Activated CD8-positive, alpha-beta T cell treated with anti-CD3 and anti-CD28 coated beads for 36 hours (primary cell): ENCODE measurements at places on chromosomes 5 and 9. TPM values are rescaled to one million over a fixed set of nuclear protein-coding genes. Genes with fewer than 3 reads are reported as not detected.

KLF4 gene
- total RNA-seq = 1.7 TPM

- no peak for DNase-seq
Observed at GRCh38 chr9:7508516-7508915, 291.1 kb downstream of the DMAC1 start.

LRRTM2 gene
- total RNA-seq = not detected

WDR31 gene
- total RNA-seq = 1.4 TPM

DNA sequence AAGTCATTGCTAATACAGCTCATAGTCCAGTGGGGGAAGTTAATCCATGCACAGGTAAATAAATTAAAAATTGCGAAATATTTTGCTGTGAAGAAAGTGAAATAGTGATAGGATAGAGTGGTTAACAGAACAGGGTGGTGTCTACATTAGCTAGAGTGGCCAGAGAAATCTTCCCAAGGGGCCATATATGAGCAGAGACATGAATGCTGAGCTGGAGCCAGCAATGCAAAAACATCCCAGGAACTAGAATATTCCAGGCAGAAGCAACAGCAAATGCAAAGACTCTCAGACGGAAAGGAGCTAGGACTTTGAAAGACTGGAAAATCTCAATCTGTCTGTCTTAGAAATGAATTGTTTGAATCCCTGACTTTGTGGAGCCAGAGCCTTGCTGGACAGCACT, 1221.6 kb downstream of the MAT2B start:
- no peak for DNase-seq

DNA sequence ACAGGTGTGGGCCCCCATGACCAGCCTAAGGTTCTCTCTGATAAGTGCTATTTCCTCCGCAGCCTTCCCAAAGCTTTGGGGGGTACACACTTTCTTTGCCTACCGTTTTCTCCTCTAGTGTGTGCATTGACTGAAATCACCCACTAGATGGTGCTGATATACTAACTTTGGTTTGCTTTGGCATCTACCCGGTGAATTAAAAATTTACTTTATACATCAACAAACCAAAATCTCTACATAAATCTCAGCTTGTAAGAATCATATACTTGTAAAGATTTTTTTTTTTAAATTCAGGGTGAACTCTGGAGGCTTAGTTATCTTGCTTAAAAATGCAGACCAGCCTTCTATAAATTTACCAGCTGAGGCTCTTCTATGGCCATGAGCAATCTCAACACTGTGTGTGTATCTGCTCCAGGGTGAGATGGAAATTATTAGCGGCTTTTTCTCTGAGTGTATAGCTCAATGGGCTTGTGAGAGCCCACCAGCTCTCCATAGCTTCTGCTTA, 475.7 kb upstream of the TNC start:
- DNase-seq = no peak

AIF1L gene
- total RNA-seq = 0.72 TPM

DNA sequence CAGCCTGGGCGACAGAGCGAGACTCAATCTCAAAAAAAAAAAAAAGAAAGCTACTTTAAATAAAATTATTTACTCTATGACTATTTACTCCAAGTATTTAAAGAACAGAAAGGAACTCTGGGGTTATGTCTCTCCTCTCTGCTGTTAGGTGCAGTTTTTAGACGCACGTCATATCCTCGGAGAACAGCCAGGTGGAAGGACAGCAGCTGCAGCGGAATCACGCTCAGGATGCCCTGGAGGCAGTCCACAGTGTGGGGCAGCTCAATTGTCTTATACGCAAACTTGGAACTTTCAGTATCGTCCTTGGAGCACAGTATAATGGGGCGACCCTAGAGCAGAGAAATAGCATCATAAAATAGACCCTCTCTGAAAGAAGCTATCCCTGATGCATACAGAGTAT, 10.4 kb upstream of the MAPK9 start:
- DNase-seq = no peak

DNA sequence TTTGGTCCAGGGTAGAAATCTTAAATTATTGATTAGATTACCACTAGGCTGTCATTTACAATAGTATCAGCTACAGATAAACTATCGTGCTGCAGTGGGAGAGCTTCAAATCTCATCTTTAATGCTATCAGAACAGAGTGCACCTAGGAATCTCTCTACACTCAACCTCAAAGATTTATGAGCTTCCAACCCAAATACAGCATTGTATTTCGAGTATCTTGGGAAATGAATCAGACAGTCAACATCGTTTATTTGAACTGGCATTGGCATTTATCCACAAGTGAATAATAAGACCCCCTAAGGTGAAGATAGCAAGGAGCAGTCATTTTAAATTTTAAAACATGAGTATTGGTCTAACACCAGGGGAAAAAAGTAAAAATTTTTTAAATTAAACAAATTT, 1203.2 kb downstream of the CDH12 start:
- DNase-seq = no peak

- DNase-seq = no peak
Observed at GRCh38 chr5:12623408-12623807, 719.2 kb upstream of the CTNND2 start.

- peak; percentile 51 for DNase-seq
Observed at GRCh38 chr5:95760273-95761191, 29.4 kb downstream of the RHOBTB3 start.

FAM151B gene
- 0.25 TPM for total RNA-seq

DNA sequence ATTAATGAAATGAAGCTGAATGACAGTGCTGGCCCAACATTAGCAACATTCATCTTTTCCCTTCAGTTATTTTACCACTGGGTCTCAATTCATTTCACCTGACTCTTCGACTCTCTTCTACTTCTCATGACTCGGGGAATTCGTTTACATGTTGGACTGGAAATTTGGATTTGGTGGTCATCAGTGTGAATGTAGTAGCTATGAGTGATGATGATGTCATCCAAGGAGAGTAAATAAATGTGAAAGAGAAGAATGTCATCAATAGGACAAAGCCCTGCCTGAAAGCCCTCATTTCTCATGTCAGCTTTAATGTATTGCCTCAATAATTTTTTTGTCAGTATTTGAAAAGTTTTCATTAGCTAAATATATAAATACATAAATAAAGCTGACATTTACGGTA, 21.9 kb upstream of the CFAP95 start:
- no peak for DNase-seq

F2R gene
- 2.5 TPM for total RNA-seq

SLC25A2 gene
- not detected for total RNA-seq

GRCh38 chr5:15798006-15798405, 298.0 kb downstream of the FBXL7 start:
- no peak for DNase-seq

- DNase-seq = no peak
Observed at GRCh38 chr9:28293369-28294090, 720.2 kb upstream of the C9orf72 start.

- peak; percentile 95 for DNase-seq
Observed at GRCh38 chr9:136244122-136244968, 1.3 kb downstream of the QSOX2 start.

DNA sequence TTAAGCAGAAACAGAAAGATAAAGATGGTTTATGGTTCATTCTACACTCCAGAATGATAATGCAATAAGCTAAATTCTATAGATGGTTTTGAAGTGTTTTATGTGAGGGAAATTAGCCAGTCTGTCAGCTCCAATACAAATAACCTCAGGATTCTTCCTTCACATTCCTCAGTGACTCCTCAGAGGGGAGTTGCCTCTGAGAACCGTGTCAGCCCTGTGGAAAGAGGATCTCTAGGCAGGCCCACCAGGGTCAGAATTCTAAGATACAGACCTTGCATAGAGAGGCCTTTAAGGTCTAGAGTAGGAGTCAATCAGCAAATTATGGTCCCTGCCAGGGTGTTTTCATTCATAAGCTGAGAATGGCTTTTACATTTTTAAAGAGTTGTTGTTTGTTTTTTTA, 26.6 kb downstream of the RUSC2 start:
- DNase-seq = no peak

GRCh38 chr5:144395704-144396103, 225.0 kb downstream of the KCTD16 start:
- DNase-seq = no peak

PCDHB15 gene
- not detected for total RNA-seq

DNA sequence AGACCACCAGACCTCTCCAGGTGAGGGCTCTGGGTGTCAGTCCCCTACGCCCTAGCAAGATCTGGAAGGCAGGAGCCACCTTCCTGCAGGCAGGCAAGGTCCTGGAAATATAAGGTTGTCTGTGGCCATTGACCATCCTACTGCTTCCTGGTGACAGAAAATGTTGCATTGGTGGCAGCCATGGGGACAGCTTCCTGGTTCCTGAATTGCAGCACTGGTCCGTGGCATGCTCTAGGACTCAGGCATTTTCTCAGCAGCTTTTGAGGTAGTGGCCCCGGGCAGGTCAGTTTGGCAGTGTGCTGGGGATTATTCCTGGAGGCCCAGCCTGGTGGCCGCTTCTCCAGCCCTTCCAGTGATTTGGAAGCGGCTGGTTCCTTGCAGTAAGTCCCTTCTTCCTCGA, 36.6 kb upstream of the KCNMB1 start:
- no peak for DNase-seq

- DNase-seq = no peak
Observed at GRCh38 chr5:61559146-61559545, 227.1 kb downstream of the ZSWIM6 start.

GRCh38 chr5:119397518-119398380, 41.9 kb downstream of the TNFAIP8 start:
- DNase-seq = peak; percentile 44

CFAP90 gene
- total RNA-seq = not detected

- no peak for DNase-seq
Observed at GRCh38 chr9:69392826-69393225, 67.8 kb downstream of the ENTREP1 start.

GRCh38 chr9:96513622-96514021, 63.7 kb downstream of the HABP4 start:
- no peak for DNase-seq

DNA sequence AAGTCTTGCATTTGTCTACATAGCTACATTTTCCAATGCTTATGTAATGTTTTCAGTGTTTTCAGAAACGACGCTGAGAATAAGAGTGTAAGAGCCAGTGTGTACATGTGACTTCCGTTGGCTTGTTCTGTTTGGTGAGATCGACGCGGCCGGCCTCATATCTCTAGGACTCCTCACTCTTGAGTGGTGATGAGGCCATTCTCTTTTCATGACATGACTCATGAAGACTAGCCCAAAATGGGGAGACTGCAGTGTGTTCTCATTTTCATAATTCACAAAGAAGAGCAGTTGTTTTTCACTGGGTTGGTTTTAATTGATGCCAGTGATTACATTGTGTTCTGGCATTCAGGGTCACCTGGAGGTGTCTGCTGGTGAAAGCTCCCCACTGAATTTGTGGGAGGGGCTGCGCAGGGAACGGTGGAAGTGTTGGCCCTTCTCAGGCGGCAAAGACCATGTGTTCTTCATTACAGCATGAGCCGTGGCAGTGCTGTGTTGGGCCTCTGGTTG, 131.5 kb upstream of the OTULINL start:
- DNase-seq = peak; percentile 48

MYOT gene
- not detected for total RNA-seq

DNA sequence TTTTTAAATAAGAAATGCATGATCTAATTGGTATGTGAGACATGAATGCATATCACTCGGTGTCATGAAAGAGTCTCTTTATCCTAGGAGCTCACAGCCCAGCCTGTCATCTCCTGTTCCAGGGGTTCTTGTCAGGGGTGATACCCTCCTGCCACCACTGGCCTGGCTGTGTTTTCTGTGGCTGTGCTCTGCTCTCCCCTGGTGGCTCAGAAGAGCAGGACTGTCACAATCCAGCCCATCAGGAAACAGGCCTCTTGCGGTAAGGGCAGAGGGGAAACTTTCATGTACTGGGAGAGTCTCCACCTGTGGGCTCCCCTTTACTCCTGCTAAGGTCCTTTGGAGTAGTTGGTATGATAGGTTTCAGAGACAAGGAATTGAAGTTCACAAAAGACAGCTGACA, 240.2 kb upstream of the GLRA1 start:
- no peak for DNase-seq

GRCh38 chr9:84283946-84284345, 56.6 kb downstream of the SLC28A3 start:
- no peak for DNase-seq

PALM2AKAP2 gene
- not detected for total RNA-seq

CDH10 gene
- not detected for total RNA-seq

CENPH gene
- 97.0 TPM for total RNA-seq

SEMA5A gene
- not detected for total RNA-seq

CYSRT1 gene
- total RNA-seq = not detected

DCAF10 gene
- 14.7 TPM for total RNA-seq

- DNase-seq = no peak
Observed at GRCh38 chr9:95606489-95607350, 89.9 kb upstream of the PTCH1 start.

GRCh38 chr5:9892696-9893095, 262.5 kb upstream of the TAS2R1 start:
- DNase-seq = no peak

- DNase-seq = no peak
Observed at GRCh38 chr9:134286471-134287245, 39.6 kb upstream of the RXRA start.

- DNase-seq = no peak
Observed at GRCh38 chr5:43045236-43045635, 5.1 kb upstream of the ANXA2R start.

GRCh38 chr5:160627921-160628618, 206.4 kb downstream of the PTTG1 start:
- no peak for DNase-seq

DNA sequence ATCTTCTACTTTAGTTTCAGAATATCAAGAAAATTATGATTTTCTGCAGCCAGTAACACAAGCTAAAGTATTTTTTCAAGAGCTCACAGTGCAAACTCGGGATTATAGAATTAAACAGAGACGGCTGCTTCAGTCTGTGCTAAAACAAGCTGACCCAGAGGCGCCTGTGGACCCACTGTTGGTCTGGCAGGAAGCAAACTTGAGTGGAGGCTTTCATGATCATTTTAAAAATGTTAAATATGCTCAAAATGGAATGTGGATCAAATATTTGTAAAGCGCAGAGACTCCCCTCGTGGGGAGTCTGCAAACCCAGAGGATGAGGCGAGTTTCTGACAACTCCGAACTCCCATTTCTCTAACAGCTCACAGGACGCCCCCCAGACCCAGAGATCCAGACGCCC, 13.0 kb downstream of the ROR2 start:
- no peak for DNase-seq

BHMT gene
- not detected for total RNA-seq

DNA sequence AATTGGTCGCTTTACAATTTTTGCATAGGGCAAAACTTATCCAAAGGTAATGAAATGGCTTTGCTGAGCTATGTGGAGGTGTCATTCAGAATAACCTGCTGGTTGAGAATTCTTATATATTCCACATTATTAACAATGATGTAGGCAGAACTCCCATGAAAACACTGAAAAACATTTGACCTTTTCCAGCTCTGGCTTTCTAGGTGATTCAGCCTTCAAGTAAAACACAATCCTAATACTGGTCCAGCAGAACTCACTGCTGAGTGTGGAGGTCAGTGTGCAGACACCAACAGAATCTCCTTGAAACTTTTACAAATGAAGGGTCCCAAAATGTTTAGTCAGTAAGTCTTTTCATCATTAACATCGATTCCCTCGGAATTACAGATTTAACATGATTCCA, 162.0 kb upstream of the EFNA5 start:
- DNase-seq = no peak

TMEM215 gene
- not detected for total RNA-seq
